ENCODE measurements at places on chromosomes 2 and 18. TPM values are rescaled to one million over a fixed set of nuclear protein-coding genes. Genes with fewer than 3 reads are reported as not detected.

GRCh38 chr2:223591596-223591995 is 10.6 kb downstream of the SCG2 start:
- H3K36me3 ChIP-seq, result no peaks in the 10 kb centered on the region
- peaks cover 22% of the 10 kb centered on the region for H3K4me1 ChIP-seq
- no peaks in the 10 kb centered on the region for H3K27me3 ChIP-seq
- no peak for DNase-seq
- no peak overlapping the region for H3K4me3 ChIP-seq

CHRNG gene
- not detected for total RNA-seq

DNA sequence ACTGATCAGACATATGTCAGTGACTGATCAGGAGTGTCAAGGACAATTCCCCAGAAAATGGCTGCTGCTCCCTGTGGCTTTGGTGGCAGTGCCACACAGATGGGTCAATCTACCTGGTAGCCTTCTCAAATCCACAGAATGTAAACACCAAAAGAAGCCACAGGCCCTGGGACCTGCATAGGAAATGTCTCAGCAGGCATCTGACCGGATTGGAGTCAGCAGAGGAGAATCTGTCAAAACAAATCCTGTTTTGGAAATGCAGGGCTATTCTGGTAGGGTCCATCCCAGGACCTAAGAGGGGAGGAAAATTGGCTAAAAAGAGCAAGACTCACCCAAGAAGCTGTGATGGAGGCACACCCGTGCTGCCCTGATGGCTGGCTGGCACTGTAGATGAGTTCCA is 189.7 kb downstream of the TMEM247 start:
- no peak overlapping the region for H3K4me3 ChIP-seq
- H3K36me3 ChIP-seq, result no peaks in the 10 kb centered on the region
- DNase-seq, result no peak
- H3K4me1 ChIP-seq, result no peaks in the 10 kb centered on the region
- no peak overlapping the region for H3K27ac ChIP-seq

DNA sequence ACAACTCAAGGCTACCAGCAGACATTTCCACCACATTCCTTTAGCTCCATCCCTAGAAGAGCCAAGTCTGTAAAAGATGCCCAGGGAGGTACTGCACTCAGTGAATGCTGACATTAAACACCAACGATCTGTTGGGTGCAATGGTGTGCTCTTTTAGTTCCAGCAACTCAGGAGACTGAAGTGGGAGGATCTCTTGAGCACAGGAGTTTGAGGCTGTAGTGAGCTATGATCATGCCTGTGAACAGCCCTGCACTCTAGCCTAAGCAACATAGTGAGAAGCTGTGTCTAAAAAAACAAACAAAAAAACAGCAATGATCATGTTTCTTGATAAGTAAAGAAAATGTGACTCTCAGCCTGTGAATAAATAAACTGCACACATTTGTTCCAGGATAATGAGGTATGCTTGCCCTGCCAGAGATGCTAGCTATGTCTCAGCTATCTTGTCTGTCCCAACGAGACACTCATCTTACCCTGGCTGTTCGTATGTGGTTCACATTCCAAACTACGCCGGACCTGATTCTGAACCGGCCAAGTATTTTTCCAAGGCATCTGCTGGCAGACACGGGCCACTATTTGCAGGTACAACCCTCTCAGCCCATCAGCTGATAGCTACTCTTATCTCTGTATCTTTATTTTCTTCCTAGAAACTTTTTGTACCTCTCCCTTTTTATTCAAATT is 21.8 kb downstream of the TMEM182 start:
- no peaks in the 10 kb centered on the region for H3K4me1 ChIP-seq
- no peaks in the 10 kb centered on the region for H3K36me3 ChIP-seq
- H3K27ac ChIP-seq, result no peak overlapping the region
- H3K4me3 ChIP-seq, result no peak overlapping the region
- no peaks in the 10 kb centered on the region for H3K27me3 ChIP-seq
- DNase-seq, result no peak

NEU2 gene
- not detected for total RNA-seq

SLC4A3 gene
- 0.88 TPM for total RNA-seq

COPS8 gene
- 196 TPM for total RNA-seq

- H3K4me1 ChIP-seq, result peaks cover 7% of the 10 kb centered on the region
- no peak overlapping the region for H3K27ac ChIP-seq
- H3K27me3 ChIP-seq, result no peaks in the 10 kb centered on the region
- no peak for DNase-seq
- H3K36me3 ChIP-seq, result no peaks in the 10 kb centered on the region
These were observed 99.5 kb downstream of the PLB1 start for GRCh38 chr2:28595323-28595722.

DNA sequence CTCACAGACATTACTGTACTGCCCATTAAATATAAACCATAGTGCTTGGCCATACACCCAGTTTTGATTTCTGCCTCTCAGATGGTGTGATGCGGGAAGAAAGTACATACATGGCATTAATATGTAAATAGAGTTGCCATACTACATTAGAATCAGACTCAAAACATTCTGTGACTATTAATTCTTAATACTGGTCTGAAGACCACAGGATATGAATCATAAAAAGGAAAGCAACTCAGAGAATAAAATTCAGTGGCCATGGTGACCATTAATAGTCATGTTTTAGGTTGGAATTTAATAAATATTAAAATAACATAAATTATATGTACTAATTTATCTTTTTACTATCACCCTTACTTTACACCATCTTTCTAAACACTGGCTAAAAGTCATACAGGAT is 33.0 kb upstream of the WDR75 start:
- H3K4me1 ChIP-seq, result no peaks in the 10 kb centered on the region
- no peak overlapping the region for H3K4me3 ChIP-seq
- no peaks in the 10 kb centered on the region for H3K27me3 ChIP-seq
- DNase-seq, result no peak
- no peak overlapping the region for H3K27ac ChIP-seq

RAX gene
- total RNA-seq, result 78.1 TPM

DNA sequence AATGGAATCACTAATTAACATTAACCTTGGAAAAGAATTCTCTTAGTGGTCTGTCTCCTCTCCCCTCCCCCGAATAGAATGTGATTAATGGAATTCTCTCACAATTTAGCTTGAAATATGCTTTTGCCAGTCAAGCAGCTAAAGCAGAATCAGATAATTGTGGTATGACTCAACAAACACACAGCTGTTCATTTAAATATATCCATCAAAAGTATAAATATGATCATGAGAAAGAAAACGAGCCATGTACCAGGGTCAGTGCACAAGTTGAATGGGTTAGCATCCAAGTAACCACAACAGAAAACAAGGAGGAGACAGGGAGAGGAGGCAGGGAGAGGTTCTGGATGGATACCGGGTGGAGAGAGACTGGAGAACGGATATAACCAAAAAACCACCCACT is 66.9 kb downstream of the ACVR1 start:
- no peaks in the 10 kb centered on the region for H3K36me3 ChIP-seq
- H3K27me3 ChIP-seq, result no peaks in the 10 kb centered on the region
- H3K27ac ChIP-seq, result no peak overlapping the region

IMMT gene
- total RNA-seq, result 71.3 TPM

GRCh38 chr2:16162491-16163040 is 222.2 kb downstream of the MYCN start:
- H3K36me3 ChIP-seq, result no peaks in the 10 kb centered on the region
- no peak overlapping the region for H3K4me3 ChIP-seq
- H3K4me1 ChIP-seq, result peaks cover 21% of the 10 kb centered on the region
- no peak for DNase-seq

DPP4 gene
- total RNA-seq, result 0.49 TPM

PLB1 gene
- 0.12 TPM for total RNA-seq

FAM237A gene
- not detected for total RNA-seq

RASGRP3 gene
- not detected for total RNA-seq

DAW1 gene
- not detected for total RNA-seq

GRCh38 chr18:78601349-78601748 is 378.3 kb upstream of the SALL3 start:
- no peak overlapping the region for H3K4me3 ChIP-seq
- no peak overlapping the region for H3K27ac ChIP-seq
- peak; percentile 16 for DNase-seq
- no peaks in the 10 kb centered on the region for H3K36me3 ChIP-seq

DNA sequence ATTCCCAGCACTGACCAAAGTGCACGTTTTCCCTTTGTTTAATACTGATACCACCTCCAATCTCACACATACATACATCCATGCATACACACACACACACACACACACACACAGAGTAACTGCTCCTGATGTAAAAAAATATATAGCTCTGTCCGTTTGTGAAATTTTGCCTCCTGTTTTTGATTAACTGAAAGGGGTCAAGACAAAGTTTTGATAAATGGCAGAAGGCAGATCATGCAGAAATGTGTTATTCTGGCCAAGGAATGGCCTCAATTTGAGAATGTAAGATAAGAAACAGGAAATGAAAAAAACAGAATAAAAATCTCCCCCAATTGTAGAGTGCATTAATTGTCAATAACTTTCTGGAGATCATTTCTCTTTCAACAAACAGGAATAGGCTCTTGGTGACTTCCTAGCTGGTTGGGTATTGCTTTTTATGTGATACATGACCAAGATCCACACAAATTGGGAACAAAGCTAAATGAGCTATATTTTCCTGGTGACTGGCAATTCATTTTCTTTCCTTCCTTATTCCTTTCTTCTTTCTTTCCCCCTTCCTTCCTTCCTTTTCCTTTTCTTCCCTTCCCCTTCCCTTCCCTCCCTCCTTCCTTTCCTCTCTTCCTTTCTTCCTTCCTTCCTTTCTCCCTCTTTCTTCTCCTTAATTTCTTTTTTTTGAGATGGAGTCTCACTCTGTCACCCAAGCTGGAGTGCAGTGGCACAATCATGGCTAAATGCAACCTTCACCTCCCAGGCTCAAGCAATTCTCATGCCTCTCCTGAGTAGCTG is 88.9 kb upstream of the PMAIP1 start:
- no peaks in the 10 kb centered on the region for H3K36me3 ChIP-seq
- no peaks in the 10 kb centered on the region for H3K4me1 ChIP-seq

GRCh38 chr18:8630546-8630945 is 21.3 kb downstream of the RAB12 start:
- no peaks in the 10 kb centered on the region for H3K4me1 ChIP-seq
- no peak for DNase-seq
- no peaks in the 10 kb centered on the region for H3K36me3 ChIP-seq
- no peak overlapping the region for H3K4me3 ChIP-seq

- H3K27me3 ChIP-seq, result peaks cover 20% of the 10 kb centered on the region
- H3K4me3 ChIP-seq, result peak overlapping the region; percentile 30
- H3K36me3 ChIP-seq, result no peaks in the 10 kb centered on the region
- DNase-seq, result peak; percentile 71
These were observed 117.1 kb upstream of the STPG4 start for GRCh38 chr2:47272031-47272864.

CRACDL gene
- total RNA-seq, result 0.07 TPM

REG1B gene
- not detected for total RNA-seq

KCNE4 gene
- not detected for total RNA-seq

DNA sequence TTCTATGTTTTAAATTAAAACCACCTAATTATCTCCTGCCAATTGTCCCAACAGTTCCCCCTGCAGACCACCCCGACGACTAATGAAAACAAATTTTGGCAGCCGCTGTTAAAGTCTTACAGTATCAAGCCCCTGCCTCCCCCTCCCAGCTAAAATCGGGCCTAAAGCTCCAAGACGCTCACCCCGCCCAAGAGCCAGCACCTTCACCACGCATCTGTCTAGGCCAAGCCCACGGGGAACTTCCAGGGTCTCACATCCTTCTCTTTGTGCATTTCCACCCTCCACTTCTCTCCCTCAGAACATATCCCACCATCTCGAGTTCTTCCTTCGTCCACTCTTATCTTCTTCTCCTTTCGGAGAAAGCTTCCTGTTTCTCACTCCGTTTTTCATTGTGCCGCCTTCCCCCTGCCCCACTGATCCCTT is 445 bp downstream of the PRPF40A start:
- DNase-seq, result peak; percentile 72
- peaks cover 21% of the 10 kb centered on the region for H3K4me1 ChIP-seq
- H3K4me3 ChIP-seq, result peak overlapping the region; percentile 91
- H3K27ac ChIP-seq, result peak overlapping the region; percentile 83

EGR4 gene
- not detected for total RNA-seq

GRCh38 chr2:165193178-165193777 is 10.6 kb downstream of the SCN3A start:
- no peak for DNase-seq
- no peak overlapping the region for H3K27ac ChIP-seq
- no peak overlapping the region for H3K4me3 ChIP-seq
- H3K27me3 ChIP-seq, result no peaks in the 10 kb centered on the region
- no peaks in the 10 kb centered on the region for H3K36me3 ChIP-seq
- no peaks in the 10 kb centered on the region for H3K4me1 ChIP-seq

DNA sequence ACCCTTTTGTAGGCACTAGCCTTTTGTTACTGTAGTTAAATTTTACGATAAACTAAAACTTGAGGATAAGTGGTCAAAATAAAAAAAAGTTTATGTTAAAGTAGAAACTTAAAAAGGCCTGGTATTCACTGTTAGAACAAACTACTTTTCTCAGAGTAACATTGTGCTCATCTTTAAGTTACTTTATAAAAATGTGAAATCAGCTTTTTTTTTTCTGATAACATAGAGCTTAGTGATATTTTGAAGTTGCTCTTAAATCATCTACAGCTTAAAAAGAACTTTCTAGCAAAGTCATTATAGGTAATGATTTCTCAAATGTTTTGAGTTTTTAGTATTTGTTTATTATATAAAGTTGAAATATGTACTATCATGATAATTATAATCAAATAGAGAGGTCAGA is 125.3 kb downstream of the CAMKMT start:
- H3K36me3 ChIP-seq, result no peaks in the 10 kb centered on the region
- no peaks in the 10 kb centered on the region for H3K4me1 ChIP-seq
- no peak overlapping the region for H3K4me3 ChIP-seq
- DNase-seq, result no peak
- no peaks in the 10 kb centered on the region for H3K27me3 ChIP-seq
- no peak overlapping the region for H3K27ac ChIP-seq

GRCh38 chr18:58186258-58186948 is 142.4 kb downstream of the NEDD4L start:
- DNase-seq, result no peak
- H3K4me1 ChIP-seq, result peaks cover 11% of the 10 kb centered on the region
- H3K4me3 ChIP-seq, result no peak overlapping the region

DNA sequence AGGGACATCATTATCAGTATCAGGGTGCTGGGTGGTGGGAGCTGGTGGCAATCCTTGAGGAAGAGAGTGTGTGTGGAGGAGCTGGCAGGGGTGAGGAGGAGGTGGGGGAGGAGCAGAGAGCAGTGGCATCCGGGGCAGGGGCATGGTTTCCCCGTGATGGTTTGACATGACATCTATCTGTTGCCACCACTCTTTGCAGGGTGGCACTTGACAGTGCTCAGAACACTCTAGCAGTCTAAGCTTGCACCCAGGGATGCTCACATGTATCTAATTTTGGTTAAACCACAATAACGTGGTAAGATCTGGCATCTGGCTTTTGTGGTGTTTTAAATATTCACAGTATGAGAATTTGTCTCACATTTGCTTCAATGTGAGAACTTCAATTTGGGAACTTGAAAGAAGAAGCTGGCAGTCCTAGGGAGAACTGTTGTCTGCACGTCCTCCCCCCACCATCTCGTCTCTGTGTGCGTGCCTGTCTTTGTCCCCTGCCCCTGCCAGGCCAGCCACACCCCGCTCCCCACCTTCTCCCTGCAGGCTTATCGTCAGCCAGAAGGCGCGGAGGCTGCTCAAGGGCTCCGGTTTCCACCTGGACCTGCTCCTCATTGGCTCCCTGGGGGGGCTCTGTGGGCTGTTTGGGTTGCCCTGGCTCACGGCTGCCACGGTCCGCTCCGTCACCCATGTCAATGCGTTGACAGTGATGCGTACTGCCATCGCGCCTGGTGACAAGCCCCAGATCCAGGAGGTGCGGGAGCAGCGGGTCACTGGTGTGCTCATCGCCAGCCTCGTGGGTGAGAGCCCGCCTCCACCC is 11.7 kb downstream of the SLC4A3 start:
- no peak overlapping the region for H3K4me3 ChIP-seq
- H3K4me1 ChIP-seq, result no peaks in the 10 kb centered on the region
- no peak for DNase-seq
- H3K27me3 ChIP-seq, result peaks cover 11% of the 10 kb centered on the region
- no peak overlapping the region for H3K27ac ChIP-seq

All from neural progenitor cell (in vitro differentiated cells).